ENCODE measurements at places on chromosomes 4 and X.

- DNase-seq = no peak
These were observed 81.2 kb downstream of the LDB2 start for GRCh38 chr4:16817286-16817685.

GRCh38 chr4:66662620-66663019 lies 882.7 kb downstream of the CENPC start:
- DNase-seq = no peak

DNA sequence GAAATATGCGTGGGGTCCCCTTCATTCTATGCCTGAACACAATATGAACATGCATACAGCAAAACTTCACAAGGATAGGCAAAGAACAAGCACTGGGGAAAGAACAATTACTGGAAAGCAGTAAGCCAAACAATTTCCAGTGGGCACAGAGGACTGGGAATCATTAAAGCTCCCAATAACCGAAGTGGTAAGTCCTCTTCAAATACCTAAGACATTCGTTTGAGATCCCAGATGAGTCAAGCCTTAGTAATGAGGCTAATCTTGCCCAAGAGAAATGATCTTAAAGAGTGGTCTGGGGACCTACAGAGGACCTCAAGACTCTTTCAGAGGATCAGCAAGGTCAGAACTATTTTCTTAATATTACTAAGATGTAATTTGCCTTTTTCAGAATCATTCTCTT lies 28.6 kb downstream of the ANAPC10 start:
- peak; percentile 39 for DNase-seq

- no peak for DNase-seq
These were observed 23.9 kb upstream of the MSN start for GRCh38 chrX:65643531-65644052.

DNA sequence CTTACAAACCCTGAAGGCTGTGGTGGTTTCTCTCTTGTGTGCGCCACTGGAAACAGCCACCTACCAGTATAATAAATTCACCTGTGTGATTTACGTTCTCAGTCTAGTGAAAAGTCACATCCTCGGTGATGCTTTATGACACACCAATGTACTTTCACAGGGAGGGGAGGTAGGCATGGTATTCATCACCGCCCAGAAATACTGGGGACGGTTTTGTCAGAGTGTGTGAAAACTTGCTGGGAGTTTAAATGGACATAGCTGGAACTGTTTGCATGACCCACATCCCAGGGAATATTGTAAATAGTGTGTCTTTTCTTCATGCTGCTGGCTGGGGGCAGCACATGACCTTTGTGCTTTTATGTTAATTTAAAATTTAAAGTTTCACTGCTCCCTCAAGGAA lies 421.8 kb downstream of the MAPK10 start:
- no peak for DNase-seq

GRCh38 chr4:68803013-68803412 lies 12.8 kb upstream of the UGT2B10 start:
- no peak for DNase-seq

DNA sequence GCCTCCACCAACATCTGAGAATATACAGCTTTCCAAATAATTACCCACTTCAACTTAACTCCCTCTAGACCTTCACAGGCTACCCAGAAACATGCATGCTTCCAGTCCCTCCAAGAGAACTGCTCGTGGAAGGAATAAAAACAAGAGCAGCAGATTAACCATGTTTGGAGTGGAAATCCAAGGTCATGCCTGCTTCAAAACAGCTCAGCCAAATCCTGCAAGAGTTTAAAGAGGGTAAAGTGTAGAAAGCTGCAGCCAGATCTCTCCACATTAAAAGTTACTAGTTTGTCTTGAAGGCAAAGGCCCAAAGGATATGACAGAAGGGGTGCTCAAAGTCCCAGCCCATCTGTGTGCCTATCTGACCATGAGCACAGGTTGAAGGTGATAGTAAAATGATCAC lies 139.3 kb downstream of the RNF150 start:
- no peak for DNase-seq

DNA sequence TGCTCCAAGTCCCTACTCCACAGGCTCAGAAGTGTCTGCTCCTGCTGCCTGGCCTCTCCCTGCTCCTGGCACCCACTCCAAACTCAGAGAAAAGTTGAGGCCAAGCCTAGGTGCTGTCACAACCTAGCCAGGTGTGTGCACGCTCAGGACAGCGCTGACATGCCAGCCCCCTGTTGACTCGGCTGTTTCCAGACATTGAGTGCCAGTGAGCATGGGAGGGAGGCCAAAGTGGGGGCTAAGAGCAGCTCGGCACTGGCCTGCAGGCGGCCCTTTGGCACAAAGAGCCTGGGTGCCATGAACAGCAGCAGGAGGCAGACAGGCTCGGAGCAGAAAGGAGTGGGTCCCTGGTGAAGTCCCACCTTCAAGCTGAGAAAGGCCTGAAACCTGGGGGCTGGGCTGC lies 79.6 kb upstream of the DDX60 start:
- DNase-seq = no peak

- DNase-seq = no peak
These were observed 660.0 kb upstream of the POU3F4 start for GRCh38 chrX:82848111-82848510.

DNA sequence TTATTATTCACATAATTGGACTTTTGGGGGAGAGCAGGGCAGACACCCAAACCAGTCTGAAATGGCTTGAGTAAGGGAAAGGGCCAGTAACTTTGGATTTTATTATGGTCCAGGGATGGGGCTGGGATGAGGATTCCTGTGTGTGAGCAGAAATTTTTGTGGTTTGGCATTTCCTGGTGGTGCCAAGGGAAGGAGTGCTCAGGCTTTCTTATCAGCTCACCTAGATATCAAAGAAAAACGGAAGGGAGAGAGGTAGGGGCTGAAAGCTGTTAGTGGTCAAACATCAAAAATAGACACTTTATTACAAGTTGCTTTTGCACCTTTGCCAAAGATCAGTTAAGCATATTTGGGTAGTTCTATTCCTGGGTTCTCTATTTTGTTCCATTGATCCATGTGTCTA lies 128.5 kb upstream of the DIPK2B start:
- DNase-seq = no peak

DNA sequence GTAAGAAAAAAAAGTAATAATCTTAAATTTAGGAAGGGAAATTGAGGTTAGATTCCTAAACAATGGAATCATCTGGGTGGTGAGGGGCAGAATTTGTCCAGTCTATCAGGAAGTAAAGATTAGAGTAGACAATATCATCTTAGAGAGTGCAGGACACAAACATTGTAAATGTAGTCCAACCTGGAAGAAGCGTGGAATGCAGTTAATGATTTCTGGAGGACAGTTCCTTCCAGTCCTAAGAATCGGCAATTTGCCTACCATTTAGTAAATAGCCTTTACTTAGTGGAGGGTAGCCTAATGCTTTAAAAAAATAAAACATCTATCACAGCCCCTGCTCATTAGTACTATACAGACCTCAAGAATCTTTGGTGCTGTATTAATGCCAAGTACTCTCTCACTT lies 147.5 kb upstream of the TTC29 start:
- DNase-seq = no peak

DNA sequence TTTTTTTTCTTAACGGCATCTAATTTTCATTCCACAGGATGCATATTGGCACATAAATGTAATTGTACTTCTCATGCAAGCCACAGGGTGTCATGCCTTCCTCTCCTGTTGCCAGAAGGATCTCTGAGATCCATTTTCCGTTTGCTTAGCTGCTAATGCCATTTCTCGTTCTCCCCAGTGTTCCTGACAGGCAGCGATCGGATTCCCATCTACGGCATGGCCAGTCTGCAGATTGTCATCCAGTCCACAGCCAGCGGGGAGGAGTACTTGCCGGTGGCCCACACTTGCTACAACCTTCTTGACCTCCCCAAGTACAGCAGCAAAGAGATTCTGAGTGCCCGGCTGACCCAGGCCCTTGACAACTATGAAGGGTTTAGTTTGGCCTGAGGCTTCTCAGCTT lies 8.9 kb upstream of the NAP1L5 start:
- DNase-seq = peak; percentile 33

DNA sequence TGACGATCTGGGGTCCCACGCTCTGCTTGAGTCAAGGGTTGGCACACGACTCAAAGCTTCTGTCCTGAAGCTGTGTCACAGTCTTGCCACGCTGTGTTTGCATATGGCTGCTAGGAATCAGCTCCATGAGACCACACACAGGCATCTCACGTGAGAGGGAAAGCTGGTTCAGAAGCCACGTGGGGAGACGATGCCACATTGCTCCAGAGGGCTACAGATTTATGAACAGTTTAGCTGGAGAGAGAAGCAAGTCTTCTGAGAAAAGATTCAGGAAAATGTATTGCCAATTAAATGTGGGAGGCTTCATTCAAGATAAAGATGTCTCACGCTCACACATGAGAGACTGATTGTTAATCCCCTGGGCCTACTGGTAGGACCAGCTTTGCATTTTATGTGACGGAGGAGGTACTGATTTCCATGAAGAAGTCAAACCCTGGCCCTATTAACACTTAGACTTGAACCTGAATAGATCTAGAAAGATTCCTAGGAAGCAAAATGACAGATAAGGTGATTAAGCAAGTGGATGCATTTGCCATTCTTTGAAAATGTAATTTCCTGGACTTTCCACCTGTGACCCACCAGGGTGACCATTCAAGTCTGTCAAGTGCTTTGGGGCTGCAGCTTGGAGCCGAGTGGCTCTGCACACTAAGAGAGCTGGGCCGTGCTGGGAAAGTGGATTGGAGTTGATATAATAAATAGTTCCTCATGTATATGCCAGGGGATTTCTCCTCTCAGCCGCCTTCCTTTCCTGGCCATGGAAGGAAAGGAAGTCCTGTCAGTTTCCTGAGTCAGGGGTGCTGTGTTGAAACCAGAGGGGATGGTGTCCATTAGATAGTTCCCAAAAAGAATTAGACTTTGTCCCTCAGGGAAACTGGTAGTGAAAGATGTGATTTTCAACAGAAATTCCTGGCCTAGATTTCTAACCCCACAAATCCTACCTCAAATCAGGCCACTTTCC lies 29.0 kb downstream of the ENPP6 start:
- DNase-seq = no peak

DNA sequence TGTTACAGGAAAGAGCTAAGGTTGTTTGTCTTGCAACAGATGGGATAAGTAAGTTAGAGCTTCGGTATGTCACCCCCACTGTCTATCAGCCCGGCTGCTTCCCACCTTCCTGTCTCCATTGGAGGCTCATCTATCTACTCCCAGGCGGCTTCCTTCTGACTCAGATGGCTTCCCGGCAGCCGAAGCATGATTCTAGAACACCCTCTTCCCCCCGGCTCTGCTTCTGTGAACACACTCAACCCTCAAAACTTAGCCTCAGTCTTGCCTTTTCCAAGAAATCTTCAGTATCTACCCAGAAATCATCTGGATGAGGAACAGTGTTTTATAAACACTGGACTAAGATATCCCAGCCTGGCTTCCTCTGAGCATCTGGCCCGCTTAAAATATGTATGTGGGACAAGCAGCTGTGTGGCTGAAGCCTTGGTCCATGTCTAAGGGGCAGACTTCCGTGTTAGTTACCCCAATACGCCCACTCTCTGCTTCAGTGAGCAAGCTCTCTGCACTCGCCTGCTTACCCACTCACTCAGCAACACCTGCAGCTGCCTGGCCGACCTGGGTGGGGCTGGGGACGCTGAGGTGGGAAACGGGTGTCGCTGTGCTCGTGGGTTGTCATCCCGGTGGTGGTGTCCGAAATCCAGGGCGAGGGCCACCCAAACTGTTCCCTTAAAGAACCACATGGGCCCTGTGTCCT lies 12.0 kb upstream of the SLC2A9 start:
- DNase-seq = peak; percentile 50

DNA sequence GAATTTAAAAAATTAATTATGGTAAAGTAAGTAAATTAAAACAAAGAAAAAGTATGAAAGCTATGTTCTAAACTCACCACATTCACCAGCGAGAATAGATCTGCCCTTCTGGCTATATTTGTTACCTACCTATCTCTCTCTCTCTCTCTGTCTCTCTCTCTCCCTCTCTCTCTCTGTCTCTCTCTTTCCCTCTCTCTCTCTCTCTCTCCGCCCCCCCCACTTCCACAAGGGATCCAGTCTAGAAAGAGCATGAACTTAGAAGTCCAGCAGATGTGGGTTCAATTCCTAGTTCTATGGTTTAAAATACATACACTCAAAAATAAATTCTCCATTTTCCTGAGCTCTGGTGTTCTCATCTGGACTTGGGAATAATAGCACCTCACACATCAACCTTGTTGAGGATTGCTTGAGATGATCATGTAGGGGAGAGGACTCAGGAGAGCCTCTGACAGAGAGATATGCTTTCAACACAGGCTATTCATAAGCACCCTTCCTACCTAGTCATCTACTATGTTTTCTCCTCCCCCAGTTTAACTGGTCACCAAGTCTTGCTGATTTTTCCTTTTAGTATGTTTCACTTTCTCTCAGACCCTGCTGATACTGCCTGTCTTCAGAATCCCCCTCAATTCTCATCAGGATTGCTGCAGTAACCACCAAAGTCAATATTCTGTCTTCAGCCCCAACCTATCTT lies 64.7 kb downstream of the SLC7A11 start:
- no peak for DNase-seq

DNA sequence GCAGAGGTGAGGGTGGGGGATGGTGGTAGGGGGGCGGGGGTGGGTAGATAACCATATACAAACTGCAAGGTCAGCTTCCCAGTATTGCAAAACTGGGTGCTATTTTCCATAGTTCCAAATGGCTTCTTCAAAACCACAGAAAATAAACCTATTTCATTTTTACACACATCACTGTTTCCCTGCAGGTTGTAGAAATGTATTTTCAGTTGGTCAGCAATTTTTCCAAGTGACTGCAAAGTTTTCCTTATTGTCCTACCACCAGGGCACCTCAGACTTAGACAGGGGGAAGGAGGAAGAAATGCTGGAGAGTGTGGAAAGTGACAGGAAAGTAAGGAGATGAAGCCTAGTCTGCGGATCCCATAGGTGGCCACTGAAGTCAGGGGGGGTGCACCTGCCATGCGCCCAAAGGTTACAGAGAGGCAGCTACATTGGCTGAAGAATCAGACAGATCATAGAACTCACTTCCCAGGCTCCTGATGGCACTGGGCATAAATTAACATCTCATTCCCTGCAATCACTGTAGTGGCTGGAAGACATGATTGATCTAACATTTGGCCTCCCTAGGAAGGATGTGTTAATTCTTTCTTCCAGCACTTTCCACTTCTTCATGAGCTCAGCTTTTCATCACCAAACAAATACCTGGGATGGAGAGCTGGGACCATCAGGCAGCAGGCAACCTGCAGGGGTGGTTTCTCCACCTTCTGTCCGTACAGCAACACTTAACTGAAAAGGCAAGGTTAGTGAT lies 402.0 kb downstream of the HNRNPD start:
- DNase-seq = no peak

- DNase-seq = no peak
These were observed 8.7 kb upstream of the MUC7 start for GRCh38 chr4:70463335-70463734.

GRCh38 chr4:129526812-129527211 lies 430.9 kb downstream of the C4orf33 start:
- peak; percentile 5 for DNase-seq

DNA sequence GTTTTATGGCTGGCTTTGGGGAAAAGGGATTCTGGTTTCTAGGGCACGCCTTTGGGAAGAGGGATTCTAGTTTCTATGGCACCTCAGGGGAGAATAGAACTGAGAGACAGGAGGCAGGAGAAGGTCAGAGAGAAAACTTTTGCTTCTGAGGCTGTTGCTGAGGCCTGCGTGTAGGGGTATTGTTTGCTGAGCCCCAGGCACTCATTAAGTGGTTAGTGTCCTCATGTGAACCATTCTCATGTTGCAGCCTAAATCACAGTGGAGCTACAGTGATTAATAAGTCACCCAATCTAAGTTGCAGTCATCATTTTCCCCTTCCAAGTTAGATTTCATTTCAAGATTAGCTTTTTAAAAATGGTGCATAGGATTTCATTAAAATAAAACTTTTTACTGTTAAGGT lies 29.0 kb downstream of the VCX3A start:
- no peak for DNase-seq
